ENCODE measurements at places on chromosomes 2 and 18.
A peak's percentile ranks its signal among the peaks of the same experiment; 100 is the strongest.

DNA sequence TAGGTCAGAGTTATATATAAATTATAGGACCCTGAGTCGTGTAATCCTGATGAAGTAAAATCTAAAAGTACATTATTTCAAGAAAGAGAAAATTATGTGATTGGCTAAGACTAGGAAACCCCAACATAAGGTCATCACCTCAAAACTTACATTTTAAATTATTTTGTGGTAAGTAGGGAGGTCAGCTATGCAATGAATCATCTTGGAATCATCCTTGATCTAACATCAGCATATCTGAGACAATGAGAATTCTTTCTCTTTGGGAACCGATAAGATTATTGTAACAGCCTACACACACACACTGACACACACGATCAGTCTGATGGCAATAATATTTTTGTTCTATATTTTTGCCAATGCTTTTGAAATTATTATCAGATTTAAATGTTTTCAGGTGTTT, 904.8 kb upstream of the CHAC2 start:
- no peak for DNase-seq

GRCh38 chr2:71702071-71702970, 249.0 kb downstream of the DYSF start:
- no peak for DNase-seq

- DNase-seq = no peak
Measured at GRCh38 chr2:133271105-133271504, 297.2 kb downstream of the NCKAP5 start.

DNA sequence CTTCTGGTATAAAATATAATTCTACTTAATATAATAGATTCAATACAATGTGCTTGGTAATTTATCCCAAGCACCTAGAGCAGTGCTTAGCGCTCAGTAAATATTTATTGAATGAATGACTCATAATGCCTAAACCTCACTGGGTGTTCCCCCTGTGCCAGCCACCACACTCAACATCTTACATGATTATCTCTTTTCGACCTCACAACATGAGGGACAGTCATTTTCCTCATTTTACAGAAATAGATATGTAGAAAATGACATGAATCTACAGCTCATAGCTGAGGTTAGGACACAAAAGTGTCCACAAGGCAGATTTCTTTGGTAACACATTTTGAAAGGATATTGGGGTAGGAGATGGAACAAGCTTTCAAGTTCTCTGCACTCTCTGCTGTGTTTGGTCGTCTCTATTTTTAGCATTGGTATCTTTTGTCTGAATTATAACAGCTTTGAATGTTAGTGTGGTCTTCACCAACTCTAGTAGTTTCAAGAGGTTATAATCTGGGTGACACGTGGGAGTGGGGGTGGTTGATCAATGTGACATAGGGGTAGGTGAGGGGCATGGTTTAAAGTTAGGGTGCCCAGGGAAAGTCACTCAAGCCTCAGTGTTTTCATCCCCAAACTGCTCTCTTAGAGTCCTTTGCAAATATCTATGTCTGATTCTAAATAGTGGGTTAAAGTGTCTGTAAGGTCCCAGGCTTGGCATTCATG, 9.8 kb downstream of the MYOM1 start:
- DNase-seq = no peak

GRCh38 chr2:98140210-98140609, 53.2 kb downstream of the VWA3B start:
- DNase-seq = no peak

GRCh38 chr2:18378020-18378653, 182.3 kb downstream of the RDH14 start:
- DNase-seq = peak; percentile 43

DNA sequence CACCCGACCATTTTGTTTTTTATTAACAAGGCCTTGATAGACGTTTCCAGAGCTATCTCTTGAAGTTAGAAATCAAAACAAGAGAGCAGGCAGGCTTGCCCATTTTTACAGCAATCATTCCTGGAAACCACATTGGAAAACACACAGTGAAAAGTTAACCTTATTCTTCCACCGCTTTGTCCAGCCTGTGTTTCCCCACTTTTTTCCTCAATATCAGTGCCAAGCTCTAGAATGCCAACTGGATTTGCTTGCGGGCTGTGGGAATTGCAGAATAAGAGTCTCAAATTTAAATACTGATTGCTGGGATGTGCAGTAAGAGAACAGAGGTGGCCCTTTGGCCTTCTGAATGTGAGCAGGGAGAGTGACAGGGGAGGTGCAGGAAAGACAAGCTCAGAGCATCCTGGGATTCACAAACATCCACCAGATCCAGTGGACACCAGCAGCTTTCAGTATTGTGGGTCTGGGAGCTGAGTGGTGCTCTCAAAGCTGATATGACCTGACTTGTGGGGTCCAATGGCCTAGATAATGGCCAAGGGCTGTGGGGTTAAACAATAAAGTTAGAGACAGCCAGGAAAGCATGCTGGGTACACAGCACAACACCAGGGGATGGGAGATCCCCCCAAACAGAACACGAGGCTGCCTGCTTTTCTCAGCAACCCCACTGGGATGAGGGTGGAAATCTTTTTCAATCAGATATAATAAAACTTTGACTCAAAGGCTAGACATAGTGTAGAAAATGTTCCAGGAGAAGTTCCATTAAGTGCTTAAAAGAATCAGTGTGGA, 15.5 kb downstream of the CYP1B1 start:
- no peak for DNase-seq

DNA sequence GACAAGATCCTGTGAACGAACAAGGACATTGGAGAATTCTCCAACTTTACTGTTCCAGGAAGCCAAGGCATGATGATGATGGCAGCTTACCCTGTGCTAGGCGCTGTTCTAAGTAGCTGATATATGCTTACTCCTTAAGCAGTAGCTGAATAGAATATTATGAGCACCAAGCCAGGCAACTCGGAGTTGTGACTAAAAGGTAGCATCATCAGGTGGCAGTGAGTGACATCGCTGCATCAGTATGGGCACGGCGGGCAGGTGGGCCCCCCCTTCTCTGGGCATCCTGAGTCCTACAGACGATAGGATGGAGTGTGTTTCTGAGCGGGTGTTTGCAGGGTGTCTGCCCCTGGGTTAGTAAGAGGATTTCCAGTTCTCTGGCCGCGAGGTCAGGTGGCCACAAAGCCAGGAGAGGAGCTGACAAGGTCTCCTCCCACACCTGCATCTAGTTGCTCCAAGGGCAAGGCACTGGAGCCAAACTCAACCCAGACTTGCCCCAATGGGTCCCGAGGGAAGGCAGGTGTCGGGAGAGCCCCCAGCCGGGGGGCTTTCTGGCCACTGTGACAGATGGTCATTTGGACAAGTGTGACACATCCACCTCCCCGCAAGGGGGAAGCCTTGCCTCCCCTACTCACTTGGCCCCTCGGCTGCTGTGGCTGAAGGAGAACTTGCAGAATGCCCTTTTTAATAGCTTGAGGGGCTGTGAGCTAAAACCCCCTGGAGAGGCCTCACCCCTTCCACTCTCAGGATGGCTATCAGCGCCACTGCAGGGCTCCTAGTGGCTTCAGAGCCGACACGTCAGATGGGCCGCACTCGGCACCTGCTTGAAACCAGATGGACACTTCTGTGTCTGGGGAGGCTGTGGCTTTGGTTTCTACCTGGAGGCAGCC, 55.5 kb downstream of the CRACDL start:
- DNase-seq = no peak

DNA sequence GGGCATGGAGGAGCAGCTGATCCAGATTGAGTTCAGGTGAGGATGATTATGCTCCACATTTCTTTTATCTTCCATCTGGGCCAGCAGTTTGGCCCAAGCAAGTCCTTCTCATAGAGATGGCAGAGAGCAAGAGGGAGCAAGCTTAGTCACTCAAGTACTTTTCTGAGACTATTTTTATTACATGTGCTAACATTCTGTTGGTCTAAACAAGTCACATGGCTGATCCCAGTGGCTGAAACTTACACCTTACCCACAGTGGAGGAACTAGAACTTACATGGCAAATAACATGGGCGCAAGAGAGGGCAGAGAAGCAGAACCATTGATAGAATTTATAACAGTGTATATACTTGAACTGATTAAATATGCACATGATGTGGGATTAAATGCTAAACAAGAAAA, 105.7 kb downstream of the KYNU start:
- no peak for DNase-seq

- DNase-seq = no peak
Measured at GRCh38 chr2:120551522-120551921, 184.1 kb upstream of the GLI2 start.

DNA sequence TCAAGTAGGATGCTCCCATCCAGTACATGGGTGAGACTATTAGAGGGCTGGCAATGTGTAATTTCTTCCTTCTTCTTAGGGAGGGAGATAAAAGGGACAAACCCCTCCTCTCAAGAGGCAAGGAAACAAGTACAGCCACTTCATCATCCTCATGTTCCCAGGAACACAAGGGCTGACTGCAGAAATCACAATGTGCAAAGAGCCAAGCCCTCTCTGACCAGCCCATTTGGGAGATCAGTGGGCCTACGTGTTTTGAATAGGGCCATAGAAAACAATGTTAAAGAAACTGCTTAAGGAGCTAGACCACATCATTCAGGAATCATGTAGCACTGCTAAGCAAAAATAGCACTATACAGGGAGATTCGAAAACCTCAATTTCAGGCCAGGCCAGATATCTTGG, 97.4 kb downstream of the ACTR2 start:
- DNase-seq = no peak

DNA sequence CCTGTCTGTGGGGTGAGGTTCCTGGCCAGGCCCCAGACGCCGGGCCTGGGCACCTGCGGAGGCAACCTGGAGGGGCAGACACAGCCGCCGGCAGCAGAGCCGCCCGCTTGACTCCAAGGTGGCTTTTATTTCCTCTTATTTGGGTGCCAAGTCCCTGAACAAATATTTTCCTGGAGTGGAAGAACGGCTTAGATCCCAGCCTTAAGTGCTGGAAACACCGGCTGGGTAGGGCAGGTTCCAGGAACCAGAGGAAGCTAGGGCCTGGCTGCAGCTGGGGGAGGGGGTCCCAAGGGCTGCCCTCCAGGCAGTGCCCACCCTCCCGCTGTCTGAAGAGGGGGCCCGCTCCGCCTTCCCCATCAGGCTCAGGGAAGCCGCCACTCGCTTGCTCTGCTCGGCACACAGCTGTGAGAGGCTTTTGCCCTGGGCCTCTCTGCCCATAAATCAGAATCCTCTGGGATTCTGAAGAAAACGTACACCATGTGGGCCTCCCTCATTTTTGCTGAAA, 28.2 kb downstream of the SDC1 start:
- DNase-seq = peak; percentile 55

DNA sequence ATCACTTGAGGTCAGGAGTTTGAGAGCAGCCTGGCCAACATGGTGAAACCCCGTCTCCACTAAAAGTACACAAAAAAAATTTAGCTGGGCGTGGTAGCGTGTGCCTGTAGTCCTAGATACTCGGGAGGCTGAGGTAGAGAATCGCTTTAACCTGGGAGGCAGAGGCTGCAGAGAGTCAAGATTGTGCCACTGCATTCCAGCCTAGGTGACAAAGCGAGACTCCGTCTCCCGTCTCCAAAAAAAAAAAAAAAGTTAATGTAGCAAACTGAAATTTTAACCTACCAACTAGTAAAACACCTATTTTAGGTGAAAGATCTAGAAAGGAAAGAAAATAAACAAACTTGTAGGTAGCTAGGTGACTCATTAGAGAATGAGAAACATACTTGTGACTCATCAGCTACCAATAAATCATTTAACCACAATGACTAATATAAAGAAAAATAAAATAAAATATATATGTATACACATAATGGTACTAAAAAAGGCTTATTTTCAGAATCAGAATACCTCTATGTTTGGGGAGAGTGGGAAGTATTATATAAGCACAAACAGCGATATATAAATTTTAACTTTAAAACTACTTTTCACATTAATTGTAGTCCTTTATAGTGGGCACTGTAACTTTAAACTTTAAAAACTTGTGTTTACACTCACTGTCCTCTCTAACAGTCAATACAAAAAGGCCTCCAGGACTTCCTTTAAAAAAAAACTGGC, 36.6 kb downstream of the DARS1 start:
- no peak for DNase-seq

GRCh38 chr18:49814147-49814499, 790 bp upstream of the ACAA2 start:
- DNase-seq = peak; percentile 52

- no peak for DNase-seq
Measured at GRCh38 chr2:70664525-70664924, 103.5 kb downstream of the ADD2 start.

DNA sequence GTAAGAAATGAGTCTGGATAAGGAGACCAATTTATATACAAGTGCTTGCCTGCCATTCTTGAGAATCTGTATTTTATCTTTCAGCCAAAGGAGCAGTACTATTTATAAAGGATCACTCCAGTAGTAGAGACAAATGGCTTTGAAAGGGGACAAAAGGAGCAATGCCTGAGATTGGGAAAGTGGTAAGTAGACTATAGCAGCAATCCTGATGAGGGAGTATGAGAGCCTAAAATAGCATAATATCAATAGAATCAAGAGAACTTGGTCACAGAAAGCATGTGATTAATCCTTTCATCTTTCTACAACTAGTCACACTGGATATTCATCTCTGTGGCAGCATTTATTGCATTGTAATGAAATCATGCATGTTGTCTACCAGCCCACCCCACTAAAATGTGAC, 20.2 kb downstream of the NRXN1 start:
- DNase-seq = no peak

DNA sequence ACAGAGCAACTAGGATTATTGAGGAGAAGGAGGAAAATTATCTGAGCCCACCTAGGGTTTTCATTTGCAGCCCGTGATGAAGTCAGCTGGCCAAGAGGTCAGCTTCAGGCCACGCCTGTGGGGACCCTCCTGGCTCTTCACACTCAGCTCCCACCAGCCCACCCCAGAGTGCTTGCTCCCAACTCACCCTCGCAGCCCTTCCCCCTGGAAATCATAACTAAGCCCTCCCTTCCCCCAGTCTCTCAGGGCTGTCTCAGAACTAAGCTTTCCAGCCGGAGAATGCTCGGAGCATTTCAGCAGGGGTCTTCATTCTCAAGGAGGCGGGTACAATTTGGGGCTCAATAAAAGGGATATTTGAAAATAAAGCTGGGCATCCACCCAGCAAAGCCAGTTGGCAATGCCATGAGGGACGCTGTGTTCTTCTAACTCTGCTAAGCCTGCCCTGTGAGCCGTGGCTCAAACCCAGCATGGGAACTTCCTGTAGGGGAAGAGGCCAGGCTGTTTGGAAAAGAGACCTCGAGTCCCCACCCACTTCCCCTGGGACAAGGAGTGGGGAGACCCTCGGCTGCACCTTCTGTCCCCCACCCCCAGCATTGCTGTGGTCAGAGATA, 194.9 kb downstream of the CTIF start:
- DNase-seq = no peak

GRCh38 chr18:48376406-48376805, 32.8 kb downstream of the ZBTB7C start:
- no peak for DNase-seq

- DNase-seq = no peak
Measured at GRCh38 chr2:127083819-127084503, 23.0 kb downstream of the BIN1 start.

DNA sequence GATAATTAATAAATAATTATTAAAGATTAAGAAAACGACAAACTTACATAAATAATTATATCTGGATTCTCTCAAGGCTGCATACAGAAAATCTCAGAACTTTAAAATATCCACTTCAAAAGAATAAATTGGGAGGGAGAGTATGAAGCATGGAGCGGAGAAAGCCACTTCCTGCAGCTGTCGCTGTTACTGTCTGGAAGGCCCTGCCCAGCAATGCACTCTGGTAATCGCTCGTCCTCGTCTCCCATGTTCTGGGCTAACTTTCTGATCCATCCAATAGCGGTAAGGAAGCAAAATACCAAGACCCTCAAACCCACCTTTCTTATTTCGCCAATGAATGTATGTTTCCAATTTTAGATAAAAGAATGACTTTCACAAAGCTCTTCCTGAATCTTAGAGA, 26.7 kb downstream of the CYRIA start:
- DNase-seq = no peak
